ENCODE measurements at places on chromosomes 13 and 19.

GRCh38 chr13:70616847-70617246 lies 508.6 kb upstream of the KLHL1 start:
- DNase-seq: no peak

GRCh38 chr19:8253678-8254077 lies 44.5 kb downstream of the CERS4 start:
- no peak for DNase-seq

DNA sequence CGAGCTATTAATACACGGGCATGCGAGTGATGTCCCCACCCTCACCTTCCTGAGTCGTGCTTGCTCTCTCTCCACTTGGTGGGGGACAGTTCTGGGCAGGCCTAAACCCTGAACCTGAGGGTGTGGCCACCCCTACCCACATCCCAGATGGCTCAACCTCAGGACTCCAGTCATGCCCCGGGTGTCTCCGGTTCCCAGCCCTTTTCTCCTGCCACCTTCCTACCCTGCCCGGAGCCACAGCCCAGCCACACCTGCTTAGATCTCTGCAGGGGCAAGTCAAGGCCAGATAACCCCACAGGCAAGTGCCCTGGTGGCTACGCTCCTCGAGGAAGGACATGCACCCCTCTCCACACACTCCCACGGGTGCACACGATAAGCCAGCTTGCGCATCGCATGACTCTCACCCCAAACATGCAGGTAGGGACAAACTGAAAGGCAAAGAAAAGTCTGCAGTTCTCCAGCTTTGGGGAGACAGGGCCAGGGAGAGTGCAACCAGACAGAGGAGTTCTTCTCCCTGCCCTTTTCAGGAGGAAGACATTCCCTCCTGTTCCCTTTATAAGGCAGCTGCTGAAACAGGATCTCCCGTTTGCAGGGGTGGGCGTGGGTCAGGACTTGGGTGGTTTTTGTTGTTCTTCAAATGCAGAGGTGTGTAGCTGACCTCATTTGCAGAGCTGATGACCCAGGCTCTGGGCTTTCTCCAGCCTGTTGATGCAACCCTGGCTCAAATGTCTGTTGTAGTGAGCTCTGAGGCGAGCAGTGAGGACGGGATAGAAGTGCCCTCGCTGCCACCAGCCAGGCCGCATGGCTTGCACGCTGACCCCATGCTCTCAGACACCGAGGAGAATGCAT lies 88.6 kb downstream of the DPF1 start:
- no peak for DNase-seq

GRCh38 chr19:43784241-43784980 lies 3.6 kb upstream of the KCNN4 start:
- peak; percentile 84 for DNase-seq

DNA sequence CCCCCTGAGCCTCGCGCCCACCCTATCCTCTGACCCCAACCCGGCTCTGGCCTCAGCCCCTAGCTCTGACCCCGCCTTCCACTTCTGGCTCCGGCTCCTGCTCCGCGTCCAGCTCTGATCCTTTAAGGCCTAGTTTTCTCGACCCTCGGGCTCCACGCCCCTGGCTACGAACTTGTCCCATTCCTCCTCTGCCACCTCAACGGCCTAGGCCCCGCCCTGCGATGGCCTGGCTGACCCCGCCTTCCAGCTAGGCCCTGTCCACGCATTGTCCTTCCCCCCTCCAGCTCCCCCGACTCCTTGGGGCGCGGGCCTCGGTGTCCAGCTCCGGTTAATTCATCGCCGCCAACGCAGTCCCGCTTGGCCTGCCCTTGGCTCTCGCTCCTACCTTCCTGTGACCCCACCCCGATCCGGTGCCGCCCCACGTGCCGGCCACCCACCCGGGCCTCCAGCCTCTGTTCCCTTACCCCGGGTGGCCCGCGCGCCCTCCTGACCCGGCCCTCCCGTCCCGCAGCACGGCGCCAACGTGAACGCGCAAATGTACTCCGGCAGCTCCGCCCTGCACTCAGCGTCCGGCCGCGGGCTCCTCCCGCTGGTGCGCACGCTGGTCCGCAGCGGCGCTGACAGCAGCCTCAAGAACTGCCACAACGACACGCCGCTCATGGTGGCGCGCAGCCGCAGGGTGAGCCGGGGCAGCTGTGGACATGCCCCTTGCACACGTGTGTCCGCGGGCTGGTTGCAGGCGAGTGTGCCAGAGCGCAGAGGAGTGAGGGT lies 9.4 kb downstream of the BCL3 start:
- peak; percentile 50 for DNase-seq

DNA sequence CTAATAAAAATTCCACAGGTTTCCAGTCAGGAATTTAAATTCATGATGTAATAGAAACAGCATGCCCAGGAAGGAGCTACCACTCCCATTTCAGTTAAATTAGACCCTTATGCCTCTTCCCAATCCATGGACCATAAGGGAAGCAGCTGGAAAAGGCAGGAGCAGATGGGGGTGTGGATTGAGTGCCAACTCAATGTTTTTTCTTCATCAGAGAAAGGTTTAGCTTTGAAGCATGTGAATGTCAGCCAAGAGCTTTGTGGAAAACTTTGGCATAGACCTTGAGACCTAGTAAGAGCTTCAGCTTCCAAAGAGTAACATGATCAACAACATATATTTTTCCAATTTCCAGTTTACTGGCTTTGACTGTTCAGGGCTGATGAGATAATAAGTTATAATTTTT lies 2139.9 kb downstream of the PCDH9 start:
- DNase-seq: no peak

- DNase-seq: peak; percentile 3
These were observed 96.8 kb downstream of the ATP8A2 start for GRCh38 chr13:25468325-25469168.

- DNase-seq: no peak
These were observed 11.5 kb downstream of the MAG start for GRCh38 chr19:35303357-35303915.

DNA sequence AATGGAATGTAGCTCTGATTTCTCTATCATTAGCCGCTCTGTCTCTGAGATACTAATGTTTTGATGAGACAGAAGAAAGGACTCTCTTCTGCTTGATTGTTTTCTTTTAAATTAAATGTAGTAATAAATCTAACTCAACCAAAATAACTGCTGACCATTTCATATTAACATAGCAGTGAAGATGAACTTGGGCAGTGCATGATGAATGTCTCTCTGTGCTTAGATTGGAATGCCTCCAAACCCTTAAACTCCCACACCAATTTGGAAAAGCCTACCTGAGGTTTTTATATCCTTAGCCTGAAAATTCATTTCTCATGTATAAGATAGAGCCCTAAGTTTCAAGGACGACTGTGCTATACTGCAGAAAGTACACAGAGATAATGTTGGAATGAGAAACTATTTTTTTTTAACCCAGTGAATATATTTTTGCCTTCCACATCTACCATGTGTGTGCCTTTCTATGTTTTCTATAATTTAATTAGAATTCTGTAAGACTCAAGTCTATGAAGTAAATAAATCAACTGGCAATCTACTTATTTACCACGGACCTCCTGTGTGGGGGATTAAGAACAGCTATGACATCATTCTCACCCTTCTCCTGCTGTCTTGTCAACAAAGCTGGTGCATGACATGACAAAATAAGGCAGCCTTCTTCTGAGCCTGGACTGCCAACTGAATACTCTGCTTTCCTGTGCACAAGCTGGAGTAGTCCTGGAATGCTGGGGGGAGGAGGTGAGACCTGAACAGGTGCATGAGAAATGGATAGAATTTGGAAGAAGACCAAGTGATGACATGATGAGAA lies 155.5 kb downstream of the FGF9 start:
- no peak for DNase-seq

DNA sequence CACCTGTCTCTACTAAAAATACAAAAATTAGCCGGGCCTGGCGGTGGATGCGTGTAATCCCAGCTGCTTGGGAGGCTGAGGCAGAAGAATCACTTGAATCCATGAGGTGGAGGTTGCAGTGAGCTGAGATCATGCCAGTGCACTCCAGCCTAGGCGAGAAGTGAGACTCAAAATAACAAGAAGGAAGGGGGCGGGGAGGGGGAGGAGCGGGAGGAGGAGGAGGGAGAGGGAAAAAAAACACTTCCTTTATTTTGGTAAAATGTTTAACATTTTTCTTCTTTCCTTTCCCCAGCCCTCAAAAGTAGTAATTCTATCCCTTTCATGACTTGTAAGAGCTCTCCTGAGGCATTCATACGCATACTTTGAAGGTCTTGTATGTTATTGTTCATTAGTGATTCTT lies 44.3 kb downstream of the SPRY2 start:
- no peak for DNase-seq

- DNase-seq: no peak
These were observed 22.7 kb downstream of the ZNF431 start for GRCh38 chr19:21164541-21164940.

GRCh38 chr19:55673465-55673864 lies 1.6 kb upstream of the EPN1 start:
- DNase-seq: no peak

- DNase-seq: no peak
These were observed 44.5 kb downstream of the MLLT1 start for GRCh38 chr19:6235031-6235951.

DNA sequence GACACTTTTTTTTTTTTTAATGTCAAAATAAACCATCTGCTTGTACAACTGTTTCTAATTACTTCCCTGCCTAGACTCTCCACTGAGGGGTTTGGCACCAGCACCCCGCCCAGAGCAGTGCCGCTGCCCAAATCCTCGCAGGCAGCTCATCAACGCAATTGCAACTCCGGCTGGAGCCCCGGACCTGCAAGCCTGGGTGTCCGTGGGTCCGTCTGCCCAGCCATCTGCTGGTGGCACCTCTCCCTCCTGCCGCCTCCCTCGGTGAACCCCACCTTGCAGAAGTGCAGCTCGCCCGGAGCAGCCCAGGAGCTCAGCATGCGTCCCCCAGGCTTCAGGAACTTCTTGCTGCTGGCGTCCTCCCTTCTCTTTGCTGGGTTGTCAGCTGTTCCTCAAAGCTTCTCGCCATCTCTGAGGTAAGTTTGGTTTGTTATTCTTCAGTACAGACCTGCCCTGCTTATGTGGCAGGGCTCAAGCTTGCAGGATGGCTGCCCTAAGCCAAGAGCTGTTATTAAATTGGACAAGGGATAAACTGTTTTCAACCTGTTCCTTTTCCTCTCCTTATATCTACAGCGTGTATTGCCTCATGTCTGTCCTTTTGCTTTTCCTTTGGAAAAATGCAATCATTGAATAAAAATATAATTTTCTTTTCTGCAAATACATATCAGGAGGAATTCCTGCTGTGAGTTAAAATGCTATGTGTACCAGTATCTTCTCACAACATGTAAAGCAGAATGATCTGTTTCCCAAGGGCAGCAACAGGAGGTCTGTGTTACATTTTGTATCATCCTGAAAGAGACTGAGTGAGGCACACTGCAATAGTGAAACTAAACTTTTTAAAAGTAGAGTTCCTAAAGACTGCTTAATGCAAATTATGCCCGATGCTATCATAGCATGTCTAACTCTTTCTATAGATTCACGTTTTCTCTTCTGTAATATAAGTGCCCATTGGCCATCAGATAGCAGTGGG lies at the start of gene ITGBL1:
TSS of gene ITGBL1 (plus strand) at position 157 of the 967 bp plus-strand sequence. CDS start at position 316, 159 bp downstream.
- DNase-seq: peak; percentile 25

- peak; percentile 61 for DNase-seq
These were observed 179.7 kb upstream of the TSC22D1 start for GRCh38 chr13:44755872-44756271.
